ENCODE measurements at places on chromosomes 5 and 9.

DNA sequence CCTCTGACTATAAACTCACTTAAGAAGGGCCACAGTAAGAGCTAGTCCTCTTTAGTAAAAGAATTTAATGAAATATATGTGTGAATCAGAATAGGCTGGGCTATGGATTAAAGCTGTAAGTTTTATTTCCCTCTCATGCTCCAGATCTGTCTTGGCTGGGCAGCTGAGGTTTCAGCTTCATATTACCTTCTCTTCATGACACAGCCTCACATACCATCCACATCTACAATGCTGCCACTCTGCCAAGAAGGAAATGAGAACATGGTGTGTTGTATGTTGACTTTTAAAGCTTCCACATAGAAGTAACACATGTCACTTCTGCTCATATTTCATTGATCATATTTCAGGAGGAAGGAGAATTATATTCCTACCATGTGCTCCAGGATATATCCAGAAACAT, 776.0 kb upstream of the ACO1 start:
- no peak for DNase-seq

DNA sequence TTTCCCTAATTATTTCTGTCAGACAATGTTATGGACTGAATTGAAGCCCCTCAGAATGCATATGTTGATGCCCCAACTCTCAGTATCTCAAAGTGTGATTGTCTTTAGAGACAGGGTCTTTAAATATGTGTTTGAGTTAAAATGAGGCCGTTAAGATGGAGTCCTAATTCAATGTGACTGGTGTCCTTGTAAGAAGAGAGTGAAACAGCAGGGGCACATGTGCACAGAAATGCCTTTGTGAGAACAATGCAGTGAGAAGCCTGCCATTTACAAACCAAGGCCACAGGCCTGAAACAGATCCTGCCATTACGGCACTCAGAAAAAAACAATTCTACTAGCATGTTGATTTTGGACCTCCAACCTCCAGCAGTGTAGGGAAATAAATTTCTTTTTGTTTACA, 483.0 kb upstream of the DMAC1 start:
- no peak for DNase-seq

- no peak for DNase-seq
Observed at GRCh38 chr5:30147976-30148375, 1045.5 kb upstream of the CDH6 start.

- no peak for DNase-seq
Observed at GRCh38 chr5:154802050-154802449, 46.9 kb downstream of the LARP1 start.

- DNase-seq, result no peak
Observed at GRCh38 chr9:36935768-36936497, 98.1 kb downstream of the PAX5 start.

- DNase-seq, result peak; percentile 62
Observed at GRCh38 chr9:137025517-137025966, 2.5 kb downstream of the ABCA2 start.
